ENCODE measurements at places on chromosomes 11 and 22. TPM values are rescaled to one million over a fixed set of nuclear protein-coding genes. Genes with fewer than 3 reads are reported as not detected.

The FBLN1 gene
- total RNA-seq = 84.3 TPM

The OR51B4 gene
- not detected for total RNA-seq

GRCh38 chr11:131888230-131888855 lies 517.9 kb downstream of the NTM start:
- no peaks in the 10 kb centered on the region for H3K27me3 ChIP-seq
- H3K27ac ChIP-seq = no peak overlapping the region
- H3K36me3 ChIP-seq = no peaks in the 10 kb centered on the region

DNA sequence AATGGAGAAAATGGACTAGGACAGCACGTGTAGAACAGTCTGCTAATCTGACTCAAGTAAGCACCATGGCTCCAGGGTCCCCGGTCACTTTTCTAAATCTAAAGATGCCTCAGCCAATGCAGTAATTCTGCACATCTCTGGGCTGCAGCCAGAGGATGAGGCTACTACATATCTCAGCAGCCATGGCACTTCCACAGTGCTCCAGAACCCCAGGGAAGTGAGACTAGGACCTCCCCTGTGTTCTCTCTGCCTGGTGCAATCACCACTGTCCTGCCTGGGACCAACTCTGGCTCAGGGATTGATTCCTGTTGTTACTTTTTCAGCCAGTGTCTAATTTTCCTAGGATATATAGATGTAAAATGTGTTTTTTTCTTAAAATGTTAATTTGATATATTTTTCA lies 129.4 kb upstream of the TOP3B start:
- H3K36me3 ChIP-seq = no peaks in the 10 kb centered on the region
- no peak for DNase-seq
- no peak overlapping the region for H3K4me3 ChIP-seq
- H3K4me1 ChIP-seq = no peaks in the 10 kb centered on the region
- no peak overlapping the region for H3K27ac ChIP-seq

DNA sequence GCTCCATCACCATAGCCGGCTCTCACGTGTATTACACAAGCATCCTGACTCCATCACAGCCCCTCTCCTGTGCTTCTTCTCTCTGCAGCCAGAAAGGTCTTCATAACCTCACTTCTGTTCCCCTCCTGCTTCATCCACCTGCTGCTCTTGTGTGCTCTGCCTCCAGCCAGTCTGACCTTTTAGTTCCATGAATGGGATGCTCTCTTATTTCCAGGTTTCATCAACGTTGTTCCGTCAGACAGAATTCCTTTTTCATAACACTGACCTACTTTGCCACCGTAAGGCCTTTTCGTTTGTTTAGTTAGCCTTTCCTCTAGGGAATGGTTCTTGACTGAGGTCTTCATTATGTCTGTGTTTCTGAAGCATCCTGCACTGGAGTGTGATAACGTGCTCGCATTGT lies 18.8 kb downstream of the GRAMD1B start:
- no peak for DNase-seq
- no peaks in the 10 kb centered on the region for H3K4me1 ChIP-seq
- no peaks in the 10 kb centered on the region for H3K36me3 ChIP-seq
- no peak overlapping the region for H3K27ac ChIP-seq
- H3K27me3 ChIP-seq = no peaks in the 10 kb centered on the region

The NEAT1 gene
- total RNA-seq = 4.0 TPM

- H3K27ac ChIP-seq = no peak overlapping the region
- DNase-seq = no peak
- H3K27me3 ChIP-seq = no peaks in the 10 kb centered on the region
- no peak overlapping the region for H3K4me3 ChIP-seq
- H3K36me3 ChIP-seq = no peaks in the 10 kb centered on the region
Measured at GRCh38 chr11:94926698-94927237, 46.6 kb downstream of the CWC15 start.

- H3K4me1 ChIP-seq = no peaks in the 10 kb centered on the region
- DNase-seq = no peak
- no peaks in the 10 kb centered on the region for H3K36me3 ChIP-seq
- H3K27me3 ChIP-seq = no peaks in the 10 kb centered on the region
Measured at GRCh38 chr22:25213221-25213620, 6.2 kb upstream of the CRYBB2 start.

The UPK3A gene
- total RNA-seq = 0.50 TPM

DNA sequence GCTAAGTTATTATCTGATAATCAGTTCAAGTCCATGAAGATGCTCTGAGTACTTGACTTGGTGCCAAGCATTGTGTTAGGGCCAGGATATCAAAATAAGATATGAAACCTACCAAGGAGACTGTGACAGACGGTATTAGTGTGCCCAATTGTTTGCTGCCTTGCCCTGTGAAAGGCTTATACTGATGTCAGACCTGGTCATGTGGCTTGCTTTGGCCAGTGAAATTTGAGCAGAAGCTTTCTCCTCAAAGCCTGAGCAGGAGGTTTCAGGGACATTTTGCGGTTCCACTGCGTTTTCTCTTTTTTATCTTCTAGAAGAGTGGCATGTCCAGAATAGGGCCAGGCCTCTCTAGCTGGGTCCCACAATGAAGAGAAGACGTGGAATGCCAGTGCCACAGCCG lies 15.8 kb upstream of the PKNOX2 start:
- no peak overlapping the region for H3K27ac ChIP-seq
- H3K4me1 ChIP-seq = no peaks in the 10 kb centered on the region
- no peak for DNase-seq
- no peaks in the 10 kb centered on the region for H3K36me3 ChIP-seq
- H3K4me3 ChIP-seq = no peak overlapping the region

The BEST1 gene
- total RNA-seq = not detected

The KRTAP5-7 gene
- not detected for total RNA-seq

The SLC22A12 gene
- total RNA-seq = not detected

The ZP1 gene
- not detected for total RNA-seq

- peaks cover 20% of the 10 kb centered on the region for H3K4me1 ChIP-seq
- DNase-seq = peak; percentile 67
- H3K27ac ChIP-seq = no peak within 1 kb of the TSS
Measured at GRCh38 chr11:57536947-57537619, at the start of gene SMTNL1. TSS of gene SMTNL1 (plus strand) at chr11:57537595. CDS start at chr11:57542643, 5,048 bp downstream.

The TEX54 gene
- total RNA-seq = not detected

The GUCY1A2 gene
- 0.56 TPM for total RNA-seq

- H3K27ac ChIP-seq = no peak overlapping the region
- no peaks in the 10 kb centered on the region for H3K4me1 ChIP-seq
- H3K4me3 ChIP-seq = peak overlapping the region; percentile 72
- H3K36me3 ChIP-seq = no peaks in the 10 kb centered on the region
- DNase-seq = peak; percentile 62
- H3K27me3 ChIP-seq = peaks cover 29% of the 10 kb centered on the region
Measured at GRCh38 chr11:68002938-68003845, 705 bp downstream of the UNC93B1 start.

The ZNRF3 gene
- 12.0 TPM for total RNA-seq

GRCh38 chr11:37026326-37026725 lies 428.3 kb upstream of the RAG2 start:
- H3K27me3 ChIP-seq = no peaks in the 10 kb centered on the region
- H3K27ac ChIP-seq = no peak overlapping the region
- peaks cover 6% of the 10 kb centered on the region for H3K4me1 ChIP-seq
- H3K36me3 ChIP-seq = no peaks in the 10 kb centered on the region
- no peak for DNase-seq

GRCh38 chr11:45927684-45928413 lies 5.4 kb downstream of the LARGE2 start:
- no peak overlapping the region for H3K27ac ChIP-seq
- H3K36me3 ChIP-seq = no peaks in the 10 kb centered on the region
- no peak for DNase-seq
- H3K27me3 ChIP-seq = peaks cover 7% of the 10 kb centered on the region

GRCh38 chr22:31768422-31769059 lies 14.7 kb downstream of the DEPDC5 start:
- H3K36me3 ChIP-seq = peaks cover 5% of the 10 kb centered on the region
- H3K27ac ChIP-seq = no peak overlapping the region
- H3K4me1 ChIP-seq = no peaks in the 10 kb centered on the region
- DNase-seq = no peak

- DNase-seq = no peak
- H3K27ac ChIP-seq = no peak overlapping the region
- H3K4me3 ChIP-seq = no peak overlapping the region
- H3K36me3 ChIP-seq = no peaks in the 10 kb centered on the region
- peaks cover 12% of the 10 kb centered on the region for H3K27me3 ChIP-seq
Measured at GRCh38 chr11:102316346-102316904, 859 bp upstream of the BIRC3 start.

DNA sequence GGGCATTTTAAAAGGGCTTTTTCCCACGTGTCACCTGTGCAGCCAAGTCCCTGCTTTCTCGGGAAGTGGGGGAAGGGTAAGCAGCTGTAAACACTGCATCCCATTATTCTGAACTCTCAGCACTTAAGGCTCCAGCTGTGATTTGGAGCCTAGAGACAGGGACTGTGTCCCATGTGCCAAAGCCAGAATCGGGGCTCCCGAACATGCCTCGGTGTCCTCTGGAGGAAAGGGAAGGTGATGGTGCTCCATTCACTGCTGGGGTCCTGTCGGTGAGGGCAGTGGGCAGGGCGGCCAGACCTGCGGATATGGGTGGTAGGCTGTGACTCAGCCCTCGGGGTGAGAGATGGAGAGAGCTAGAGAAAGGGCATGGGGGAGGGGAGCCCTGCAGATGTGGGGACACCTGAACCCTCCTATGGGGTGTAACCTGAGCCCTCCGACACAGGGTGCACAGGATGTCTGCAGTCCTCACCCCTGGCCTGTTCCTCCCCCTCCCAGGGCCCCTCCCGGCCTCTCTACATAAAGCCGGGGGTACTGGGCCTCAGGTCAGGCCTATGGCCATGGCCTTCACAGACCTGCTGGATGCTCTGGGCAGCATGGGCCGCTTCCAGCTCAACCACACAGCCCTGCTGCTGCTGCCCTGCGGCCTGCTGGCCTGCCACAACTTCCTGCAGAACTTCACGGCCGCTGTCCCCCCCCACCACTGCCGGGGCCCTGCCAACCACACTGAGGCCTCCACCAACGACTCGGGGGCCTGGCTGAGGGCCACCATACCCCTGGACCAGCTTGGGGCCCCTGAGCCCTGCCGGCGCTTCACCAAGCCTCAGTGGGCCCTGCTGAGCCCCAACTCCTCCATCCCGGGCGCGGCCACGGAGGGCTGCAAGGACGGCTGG lies 31.8 kb downstream of the CAPN1 start:
- no peaks in the 10 kb centered on the region for H3K27me3 ChIP-seq
- no peak for DNase-seq
- H3K4me1 ChIP-seq = peaks cover 20% of the 10 kb centered on the region
- no peak overlapping the region for H3K4me3 ChIP-seq

- H3K36me3 ChIP-seq = no peaks in the 10 kb centered on the region
- no peak for DNase-seq
- H3K27me3 ChIP-seq = no peaks in the 10 kb centered on the region
- H3K4me1 ChIP-seq = peaks cover 6% of the 10 kb centered on the region
- no peak overlapping the region for H3K4me3 ChIP-seq
Measured at GRCh38 chr11:121067026-121067425, 34.0 kb upstream of the TECTA start.

DNA sequence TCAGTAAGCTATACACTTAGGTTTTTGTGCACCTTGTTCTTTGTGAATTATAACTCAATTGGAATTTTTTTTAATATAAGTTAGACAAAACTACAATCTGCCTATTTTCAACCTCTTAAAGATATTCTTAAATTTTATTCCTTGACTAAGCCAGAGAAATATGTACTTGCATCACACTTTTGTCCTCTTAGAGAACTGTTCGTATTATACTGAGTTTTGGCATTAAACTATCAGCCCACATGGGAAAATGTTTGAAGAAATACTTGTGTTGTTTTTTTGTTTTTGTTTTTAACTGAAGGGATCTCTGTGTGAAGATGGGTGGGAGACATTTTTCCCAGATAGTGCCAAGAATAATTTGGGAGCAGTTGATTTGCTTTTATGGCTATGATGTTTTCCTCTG lies 25.3 kb downstream of the CEP295 start:
- H3K27me3 ChIP-seq = no peaks in the 10 kb centered on the region
- DNase-seq = no peak
- peaks cover 28% of the 10 kb centered on the region for H3K36me3 ChIP-seq
- H3K4me3 ChIP-seq = no peak overlapping the region
- H3K27ac ChIP-seq = no peak overlapping the region

The NOX4 gene
- total RNA-seq = 3.3 TPM

DNA sequence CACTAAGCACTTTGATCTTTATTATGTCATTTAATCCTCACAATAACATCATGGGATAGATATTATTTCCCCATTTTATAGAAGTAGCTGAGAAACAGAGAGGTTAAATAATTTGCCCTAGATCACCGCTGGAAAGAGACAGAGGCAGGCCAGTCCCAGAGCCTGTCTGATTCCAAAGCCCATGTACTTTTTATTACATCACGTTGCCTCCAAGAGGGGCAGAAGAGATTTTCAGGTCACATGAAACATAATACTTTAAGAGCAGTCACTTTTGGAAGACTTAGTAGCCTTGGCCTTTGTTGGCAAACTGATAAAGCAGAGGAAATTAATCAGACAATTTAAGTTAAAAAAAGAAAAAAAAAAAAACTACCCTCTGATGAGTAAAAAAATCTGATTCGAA lies 200.2 kb upstream of the ARHGAP20 start:
- no peak overlapping the region for H3K27ac ChIP-seq
- no peaks in the 10 kb centered on the region for H3K27me3 ChIP-seq
- no peaks in the 10 kb centered on the region for H3K4me1 ChIP-seq
- no peak for DNase-seq
- no peak overlapping the region for H3K4me3 ChIP-seq
- no peaks in the 10 kb centered on the region for H3K36me3 ChIP-seq

The DRD4 gene
- total RNA-seq = 6.6 TPM

- peaks cover 11% of the 10 kb centered on the region for H3K4me1 ChIP-seq
- H3K27me3 ChIP-seq = peaks cover 88% of the 10 kb centered on the region
- no peak within 1 kb of the TSS for H3K27ac ChIP-seq
- peak; percentile 42 for DNase-seq
Measured at GRCh38 chr22:24494528-24495364, at the start of gene UPB1. TSS of gene UPB1 (plus strand) at chr22:24495332. CDS start at chr22:24495404, 72 bp downstream.

The ANO3 gene
- 0.90 TPM for total RNA-seq

The OR5A1 gene
- 0.06 TPM for total RNA-seq

DNA sequence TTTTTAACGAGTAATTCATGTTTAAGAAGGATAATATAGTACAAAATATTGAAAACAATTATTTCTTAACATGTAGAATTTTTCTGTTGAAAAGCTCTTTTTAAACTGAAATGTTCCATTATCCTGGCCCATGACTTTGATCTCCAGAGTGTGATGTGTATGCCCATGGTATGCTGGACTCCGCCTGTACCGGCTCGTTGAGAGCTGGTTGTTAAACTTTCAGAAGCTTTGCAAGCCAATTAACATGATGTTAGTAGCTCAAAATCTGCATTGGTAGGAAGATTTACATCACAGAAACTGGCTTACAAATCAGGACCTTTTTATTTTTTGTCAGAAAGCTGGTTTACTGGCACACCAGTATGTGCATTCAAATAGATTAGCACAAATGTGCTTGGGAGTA lies 15.0 kb downstream of the SIK2 start:
- H3K27me3 ChIP-seq = no peaks in the 10 kb centered on the region
- no peak for DNase-seq
- no peaks in the 10 kb centered on the region for H3K4me1 ChIP-seq
- H3K4me3 ChIP-seq = no peak overlapping the region
- H3K36me3 ChIP-seq = peaks cover 20% of the 10 kb centered on the region

All from neural progenitor cell (in vitro differentiated cells).